ENCODE measurements at places on chromosomes 5 and 9. TPM values are rescaled to one million over a fixed set of nuclear protein-coding genes. Genes with fewer than 3 reads are reported as not detected.

The TMOD1 gene
- 17.1 TPM for total RNA-seq

The JAKMIP2 gene
- not detected for total RNA-seq

The KIF20A gene
- total RNA-seq, result not detected

The TIMD4 gene
- total RNA-seq, result 1.1 TPM

The RASGEF1C gene
- total RNA-seq, result not detected

The COX7C gene
- total RNA-seq, result 128 TPM

The GABRA1 gene
- not detected for total RNA-seq

The IL13 gene
- not detected for total RNA-seq

DNA sequence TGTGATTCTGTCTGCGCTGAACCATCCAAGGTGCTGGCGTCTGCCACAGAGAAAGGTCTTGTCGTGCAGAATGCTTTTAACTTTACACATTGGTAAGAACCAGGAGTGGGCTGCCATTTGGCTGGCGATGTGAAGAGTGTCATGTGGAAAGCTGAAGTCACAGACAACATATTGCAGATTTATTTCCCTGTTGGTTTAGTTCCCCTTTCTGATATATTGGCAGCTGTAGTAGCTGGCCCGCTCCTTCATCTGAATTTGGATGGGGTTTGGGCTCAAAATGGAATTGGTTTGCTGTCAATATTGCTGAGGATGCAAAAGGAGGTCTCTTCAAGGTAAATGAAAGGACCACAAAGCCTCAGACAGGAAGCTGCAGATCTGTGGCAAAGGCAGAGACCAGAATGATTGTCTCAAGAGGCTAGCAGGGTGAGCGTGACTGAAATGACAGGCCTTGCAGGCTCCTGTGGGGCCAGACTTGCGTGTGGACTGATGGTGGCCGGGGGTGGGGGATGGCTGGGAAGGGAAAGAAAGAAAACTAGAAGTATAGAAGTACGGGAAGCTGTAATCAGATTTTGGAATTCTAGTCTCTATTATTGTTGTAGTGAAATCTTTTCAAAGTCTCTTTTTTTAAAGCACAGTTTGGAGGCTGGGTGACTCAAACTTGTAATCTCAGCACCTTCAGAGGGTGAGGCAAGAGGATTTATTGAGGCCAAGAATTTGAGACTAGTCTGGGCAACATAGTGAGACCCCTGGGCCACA lies 25.1 kb upstream of the CD180 start:
- no peak for DNase-seq
- no peaks in the 10 kb centered on the region for H3K4me1 ChIP-seq
- no peaks in the 10 kb centered on the region for H3K36me3 ChIP-seq
- H3K4me3 ChIP-seq, result no peak overlapping the region

DNA sequence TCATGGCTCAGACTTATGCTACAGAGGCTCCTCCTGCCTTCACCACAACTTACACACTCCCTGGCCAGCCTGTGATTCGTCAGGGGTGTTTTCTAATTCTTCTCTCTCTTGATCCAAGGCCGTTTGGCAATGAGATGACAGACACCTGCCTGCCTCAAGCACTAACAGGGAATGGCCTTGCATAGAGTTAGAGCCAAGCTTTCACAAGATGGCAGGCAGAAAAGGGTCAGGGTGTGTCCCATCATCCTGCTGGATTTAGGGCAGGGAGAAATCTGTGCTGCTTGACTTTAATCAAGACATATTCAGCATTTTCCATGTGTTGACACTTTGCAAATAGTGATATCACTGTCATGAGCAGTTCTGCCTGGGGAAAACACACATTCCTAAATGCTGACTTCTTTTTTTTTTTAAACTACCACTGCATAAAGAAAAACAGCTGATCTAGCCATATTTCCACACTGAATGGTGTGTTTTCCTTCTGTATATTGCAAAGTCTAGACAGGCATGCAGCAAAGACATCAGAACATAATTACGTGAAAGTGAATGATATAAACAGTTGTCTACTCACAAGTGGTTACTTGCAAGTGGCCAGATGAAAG lies 95.0 kb upstream of the SLC25A48 start:
- H3K27ac ChIP-seq, result no peak overlapping the region
- no peaks in the 10 kb centered on the region for H3K27me3 ChIP-seq
- no peak overlapping the region for H3K4me3 ChIP-seq
- no peaks in the 10 kb centered on the region for H3K4me1 ChIP-seq

GRCh38 chr5:140337880-140338279 lies 8.5 kb downstream of the HBEGF start:
- no peaks in the 10 kb centered on the region for H3K27me3 ChIP-seq
- peaks cover 39% of the 10 kb centered on the region for H3K4me1 ChIP-seq
- H3K4me3 ChIP-seq, result no peak overlapping the region
- no peak overlapping the region for H3K27ac ChIP-seq
- peaks cover 3% of the 10 kb centered on the region for H3K36me3 ChIP-seq

DNA sequence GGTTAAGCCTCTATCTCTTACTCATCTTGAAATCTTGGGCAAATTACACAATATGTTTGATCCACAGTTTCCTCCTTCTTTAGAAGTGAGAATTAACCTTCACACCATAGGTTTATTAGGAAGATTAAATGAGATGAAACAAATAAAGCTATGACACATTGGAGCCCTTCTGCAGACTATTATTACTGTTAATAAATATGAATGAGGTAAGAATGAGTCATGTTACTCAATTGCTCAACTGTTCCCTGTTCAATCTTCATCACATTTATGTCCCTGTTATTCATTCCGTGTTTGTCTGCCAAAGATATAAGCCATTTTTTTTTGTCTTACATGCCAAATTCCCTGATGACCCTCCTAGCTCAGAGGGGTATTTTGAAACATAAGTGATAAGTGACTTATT lies 52.1 kb upstream of the PAPPA start:
- no peaks in the 10 kb centered on the region for H3K36me3 ChIP-seq
- H3K27ac ChIP-seq, result no peak overlapping the region
- H3K4me3 ChIP-seq, result no peak overlapping the region
- H3K4me1 ChIP-seq, result no peaks in the 10 kb centered on the region

GRCh38 chr5:31329715-31330114 lies 136.2 kb downstream of the CDH6 start:
- no peaks in the 10 kb centered on the region for H3K27me3 ChIP-seq
- no peak for DNase-seq
- no peaks in the 10 kb centered on the region for H3K4me1 ChIP-seq
- no peaks in the 10 kb centered on the region for H3K36me3 ChIP-seq
- no peak overlapping the region for H3K4me3 ChIP-seq

DNA sequence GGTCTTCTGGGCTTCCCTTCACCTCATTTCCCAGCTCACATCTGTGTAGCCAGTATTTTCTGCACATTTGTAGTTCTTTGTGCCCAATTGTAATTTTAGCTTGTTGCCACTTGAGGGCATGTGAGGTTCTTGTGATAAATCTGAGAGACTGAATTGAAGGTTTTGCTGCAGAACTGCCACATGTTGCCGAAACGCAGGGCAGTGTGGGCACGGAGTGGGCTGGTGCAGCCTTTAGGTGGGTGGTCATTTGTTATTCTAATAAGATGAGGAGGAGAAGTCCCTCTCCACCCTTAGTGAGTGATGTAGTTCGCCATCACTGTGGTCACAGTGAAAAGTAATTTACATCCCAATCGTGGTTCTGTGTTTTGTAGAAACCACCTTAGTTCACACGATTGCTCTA lies 21.2 kb downstream of the OTULIN start:
- H3K4me3 ChIP-seq, result no peak overlapping the region
- peaks cover 28% of the 10 kb centered on the region for H3K4me1 ChIP-seq
- no peak overlapping the region for H3K27ac ChIP-seq
- no peaks in the 10 kb centered on the region for H3K27me3 ChIP-seq
- H3K36me3 ChIP-seq, result peaks cover 31% of the 10 kb centered on the region

DNA sequence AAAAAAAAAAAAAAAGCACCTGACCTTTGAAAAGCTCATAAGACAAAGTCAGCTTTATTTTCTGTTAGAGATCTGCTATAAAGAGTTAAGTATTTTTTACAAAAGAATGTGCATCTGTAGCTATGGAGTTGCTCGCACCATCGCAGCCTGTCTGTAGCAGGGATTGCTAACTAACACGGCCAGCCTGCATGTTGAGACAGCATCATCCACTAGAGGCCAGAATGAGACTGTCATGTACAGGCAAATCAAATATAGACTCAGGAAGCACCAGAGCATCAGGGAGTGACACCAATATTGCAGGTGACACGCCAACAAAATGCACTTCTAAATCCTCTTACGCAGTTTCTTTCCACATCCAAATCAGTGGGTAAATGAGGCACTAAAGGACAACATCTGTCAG lies 136.3 kb upstream of the RASEF start:
- no peak overlapping the region for H3K4me3 ChIP-seq
- H3K27me3 ChIP-seq, result no peaks in the 10 kb centered on the region
- H3K4me1 ChIP-seq, result no peaks in the 10 kb centered on the region
- no peaks in the 10 kb centered on the region for H3K36me3 ChIP-seq
- DNase-seq, result no peak

DNA sequence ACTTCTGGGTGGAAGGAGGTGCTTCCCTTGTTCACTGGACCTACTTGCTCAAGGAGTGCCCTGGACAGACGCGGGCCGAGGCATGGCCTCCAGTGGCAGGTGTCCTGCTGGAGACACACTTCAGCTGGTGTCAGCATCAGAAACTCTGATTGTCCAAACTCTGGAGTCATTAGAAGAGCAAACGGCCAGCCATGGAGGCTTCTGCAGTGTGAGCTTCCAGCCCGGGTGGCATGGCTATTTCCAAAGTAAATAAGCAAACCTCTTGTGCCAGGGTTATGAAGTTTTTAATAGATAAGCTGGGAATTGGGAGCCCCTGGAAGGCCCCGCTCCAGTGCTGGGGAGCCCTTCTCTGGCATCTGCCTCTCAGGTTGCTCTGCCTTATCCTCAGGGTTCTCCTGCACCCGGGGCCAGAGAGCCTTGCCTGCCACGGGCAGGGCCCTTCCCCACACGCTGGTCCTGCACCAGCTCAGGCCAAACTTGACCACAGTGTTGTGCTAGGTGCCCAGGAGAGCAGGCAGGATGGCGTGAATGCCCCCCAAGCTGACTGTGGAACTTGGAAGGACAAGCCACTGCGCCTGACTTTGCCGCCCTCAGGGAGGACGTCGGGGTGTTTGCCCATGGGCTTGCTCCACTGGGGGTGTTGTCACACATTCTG lies 285.6 kb downstream of the GADD45G start:
- H3K36me3 ChIP-seq, result no peaks in the 10 kb centered on the region
- no peak overlapping the region for H3K4me3 ChIP-seq
- no peaks in the 10 kb centered on the region for H3K27me3 ChIP-seq
- no peak overlapping the region for H3K27ac ChIP-seq

GRCh38 chr9:21995006-21995665 lies 545 bp downstream of the CDKN2B-AS1 start:
- DNase-seq, result peak; percentile 86
- no peaks in the 10 kb centered on the region for H3K4me1 ChIP-seq
- H3K27ac ChIP-seq, result peak overlapping the region; percentile 73

DNA sequence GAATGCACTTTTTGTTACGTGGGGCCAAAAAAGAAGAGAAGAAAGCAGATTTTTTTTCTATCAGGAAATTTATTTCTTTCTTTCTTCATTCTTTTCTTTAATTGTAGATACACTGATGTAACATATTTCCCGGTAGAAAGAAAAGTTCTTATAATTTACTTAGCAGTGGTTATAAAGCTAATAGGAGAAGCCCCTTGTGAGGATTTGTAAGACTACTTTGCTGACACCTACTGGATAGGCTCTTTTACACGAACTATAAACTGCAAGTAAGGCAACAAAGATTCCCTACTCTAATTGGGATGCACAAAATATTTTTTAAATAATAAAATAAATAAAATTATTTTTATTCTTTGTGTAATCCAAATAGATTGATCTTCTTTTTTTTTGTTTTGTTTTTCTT lies 284.4 kb downstream of the DNAH5 start:
- no peak overlapping the region for H3K4me3 ChIP-seq
- H3K36me3 ChIP-seq, result no peaks in the 10 kb centered on the region
- no peak for DNase-seq
- no peaks in the 10 kb centered on the region for H3K27me3 ChIP-seq

GRCh38 chr5:1406681-1407640 lies 38.3 kb downstream of the SLC6A3 start:
- H3K36me3 ChIP-seq, result no peaks in the 10 kb centered on the region
- no peak overlapping the region for H3K27ac ChIP-seq
- H3K4me3 ChIP-seq, result no peak overlapping the region
- H3K27me3 ChIP-seq, result no peaks in the 10 kb centered on the region
- DNase-seq, result peak; percentile 37

GRCh38 chr5:4203146-4203545 lies 607.5 kb downstream of the IRX1 start:
- DNase-seq, result no peak
- no peak overlapping the region for H3K4me3 ChIP-seq
- no peaks in the 10 kb centered on the region for H3K36me3 ChIP-seq
- H3K27me3 ChIP-seq, result no peaks in the 10 kb centered on the region
- no peak overlapping the region for H3K27ac ChIP-seq
- no peaks in the 10 kb centered on the region for H3K4me1 ChIP-seq

DNA sequence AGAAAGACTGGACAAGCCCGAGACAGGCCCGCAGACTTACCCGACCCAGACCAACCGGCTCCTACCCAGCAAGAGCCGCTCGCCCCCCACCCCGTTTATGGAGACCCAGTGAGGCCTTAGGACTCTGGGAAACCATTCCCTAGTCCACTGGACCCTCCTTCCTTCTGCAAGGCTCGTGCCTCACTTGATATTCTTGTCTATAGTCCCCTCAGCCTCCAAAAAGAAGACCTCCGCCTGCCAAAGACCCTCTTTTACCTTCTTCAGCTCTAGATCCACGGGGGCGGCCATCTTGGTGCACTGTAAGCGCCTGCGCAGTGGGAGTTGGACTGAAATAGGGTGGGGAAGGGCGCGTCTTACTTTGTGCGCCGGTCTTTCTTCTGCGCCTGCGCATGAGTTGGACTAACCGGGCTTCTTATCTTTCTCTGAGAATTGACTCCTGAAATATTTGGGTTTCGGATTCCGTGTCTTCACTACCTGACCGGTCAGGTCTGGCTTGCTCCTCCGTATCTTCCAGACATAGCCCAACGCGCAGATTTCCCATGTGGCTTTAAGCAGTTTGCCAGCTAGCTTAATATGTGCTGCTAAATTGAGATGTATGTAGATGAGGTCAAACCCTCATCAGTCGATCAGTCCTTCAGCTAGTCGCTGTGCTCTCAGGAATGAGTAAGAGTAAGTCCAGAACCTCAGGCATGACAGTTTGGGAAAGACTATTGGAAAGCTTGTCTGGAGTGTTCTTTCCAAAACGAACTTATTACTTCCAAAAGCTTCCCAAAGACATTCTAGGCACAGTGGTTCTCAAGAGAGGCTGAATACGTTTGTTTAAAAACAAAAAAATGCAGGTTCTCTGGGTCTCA lies at the start of gene PFDN1:
Gene PFDN1 (minus strand): TSS at position 316 of the 854 bp plus-strand sequence. CDS start 28 bp downstream, at position 288.
- peaks cover 6% of the 10 kb centered on the region for H3K4me1 ChIP-seq
- peaks cover 5% of the 10 kb centered on the region for H3K36me3 ChIP-seq
- peak; percentile 96 for DNase-seq
- no peaks in the 10 kb centered on the region for H3K27me3 ChIP-seq

DNA sequence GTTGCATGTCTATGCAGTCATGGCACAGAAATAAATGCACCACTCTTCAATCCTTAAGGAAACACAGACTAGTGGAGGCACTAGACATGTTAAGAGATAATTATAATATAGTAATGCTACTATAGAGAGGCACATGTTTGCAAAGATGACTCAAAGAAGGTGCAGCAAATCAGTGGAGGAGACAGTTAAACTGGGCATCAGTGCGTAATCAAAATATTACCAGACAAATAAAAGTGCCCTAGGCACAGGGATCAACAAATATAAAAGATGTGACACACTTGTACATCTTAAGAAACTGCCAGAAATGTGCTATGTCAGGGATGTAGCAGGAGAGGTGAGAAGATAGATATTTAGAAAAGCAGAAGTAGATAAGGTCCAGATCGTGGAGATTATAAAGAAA lies 642.1 kb downstream of the SLCO4C1 start:
- no peaks in the 10 kb centered on the region for H3K4me1 ChIP-seq
- no peak overlapping the region for H3K4me3 ChIP-seq
- no peaks in the 10 kb centered on the region for H3K36me3 ChIP-seq
- no peak for DNase-seq
- H3K27me3 ChIP-seq, result no peaks in the 10 kb centered on the region
- H3K27ac ChIP-seq, result no peak overlapping the region

All from ascending aorta (tissue), 2 donors.